ENCODE measurements at places on chromosomes 16 and 17.

GRCh38 chr16:31428279-31428597 lies at the start of gene COX6A2:
TSS of gene COX6A2 (minus strand) at chr16:31428360. CDS start at chr16:31428325, 35 bp downstream.
- DNase-seq: no peak

DNA sequence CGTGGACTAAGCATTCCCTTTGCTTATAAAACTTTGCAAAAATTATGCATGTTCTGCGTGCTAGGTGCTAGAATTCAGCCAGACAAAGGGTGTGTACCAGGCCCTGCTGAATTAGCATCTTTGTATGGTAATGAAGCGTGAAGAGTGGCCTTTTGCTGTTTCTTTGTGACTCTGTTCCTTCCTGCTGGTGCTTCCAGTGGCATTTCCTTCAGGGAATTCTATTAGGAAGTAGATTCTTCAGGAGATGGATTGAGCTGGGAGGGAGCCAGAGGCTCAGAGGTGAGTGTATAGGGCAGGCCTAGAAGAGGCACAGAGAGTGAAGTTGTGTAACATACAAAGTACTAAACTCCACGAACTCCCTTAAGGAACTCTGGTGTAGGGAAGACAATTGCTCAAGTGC lies 73.9 kb upstream of the ASIC2 start:
- no peak for DNase-seq

GRCh38 chr16:87273471-87274030 lies 43.6 kb downstream of the C16orf95 start:
- DNase-seq: no peak

DNA sequence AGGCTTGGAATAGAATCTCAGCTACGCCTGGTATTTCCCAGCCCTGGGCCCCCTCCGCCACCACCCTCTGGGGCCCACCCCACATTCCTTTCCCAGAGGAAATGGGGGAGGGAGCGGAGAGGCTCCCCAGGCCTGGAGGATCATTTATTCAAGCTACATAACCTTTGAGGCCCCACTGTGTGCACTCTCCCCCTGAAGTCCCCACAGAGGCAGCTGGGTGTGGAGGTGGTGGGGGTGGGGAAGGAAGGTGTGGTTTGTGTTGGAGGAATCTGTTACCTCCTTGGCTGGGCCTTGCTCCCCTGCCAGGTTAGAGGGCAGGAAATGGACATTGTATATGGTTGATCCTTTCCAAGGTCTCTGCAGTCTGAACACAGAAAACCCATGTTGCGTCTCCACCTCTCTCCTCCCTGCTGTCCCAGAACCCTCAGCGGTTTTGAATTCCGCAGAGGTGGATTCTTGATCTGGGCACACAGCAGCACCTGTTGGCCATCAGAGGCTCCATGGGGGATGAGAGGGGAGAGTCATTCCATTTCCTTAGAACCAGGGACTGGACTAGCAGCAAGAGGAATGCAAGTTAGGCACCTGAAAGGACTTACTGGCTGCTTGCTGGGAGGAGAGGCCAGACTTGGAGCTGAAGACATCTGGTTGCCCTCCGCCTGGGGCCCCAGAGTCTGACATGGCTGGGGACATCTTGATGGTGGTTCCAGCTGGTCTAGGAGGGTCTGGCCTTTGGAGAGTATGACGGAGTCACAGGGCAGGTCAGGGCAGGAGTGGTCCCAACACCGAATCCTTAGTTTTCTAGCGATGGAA lies 23.0 kb downstream of the ARHGAP23 start:
- peak; percentile 95 for DNase-seq

GRCh38 chr17:69722518-69722917 lies 308.0 kb downstream of the MAP2K6 start:
- no peak for DNase-seq

DNA sequence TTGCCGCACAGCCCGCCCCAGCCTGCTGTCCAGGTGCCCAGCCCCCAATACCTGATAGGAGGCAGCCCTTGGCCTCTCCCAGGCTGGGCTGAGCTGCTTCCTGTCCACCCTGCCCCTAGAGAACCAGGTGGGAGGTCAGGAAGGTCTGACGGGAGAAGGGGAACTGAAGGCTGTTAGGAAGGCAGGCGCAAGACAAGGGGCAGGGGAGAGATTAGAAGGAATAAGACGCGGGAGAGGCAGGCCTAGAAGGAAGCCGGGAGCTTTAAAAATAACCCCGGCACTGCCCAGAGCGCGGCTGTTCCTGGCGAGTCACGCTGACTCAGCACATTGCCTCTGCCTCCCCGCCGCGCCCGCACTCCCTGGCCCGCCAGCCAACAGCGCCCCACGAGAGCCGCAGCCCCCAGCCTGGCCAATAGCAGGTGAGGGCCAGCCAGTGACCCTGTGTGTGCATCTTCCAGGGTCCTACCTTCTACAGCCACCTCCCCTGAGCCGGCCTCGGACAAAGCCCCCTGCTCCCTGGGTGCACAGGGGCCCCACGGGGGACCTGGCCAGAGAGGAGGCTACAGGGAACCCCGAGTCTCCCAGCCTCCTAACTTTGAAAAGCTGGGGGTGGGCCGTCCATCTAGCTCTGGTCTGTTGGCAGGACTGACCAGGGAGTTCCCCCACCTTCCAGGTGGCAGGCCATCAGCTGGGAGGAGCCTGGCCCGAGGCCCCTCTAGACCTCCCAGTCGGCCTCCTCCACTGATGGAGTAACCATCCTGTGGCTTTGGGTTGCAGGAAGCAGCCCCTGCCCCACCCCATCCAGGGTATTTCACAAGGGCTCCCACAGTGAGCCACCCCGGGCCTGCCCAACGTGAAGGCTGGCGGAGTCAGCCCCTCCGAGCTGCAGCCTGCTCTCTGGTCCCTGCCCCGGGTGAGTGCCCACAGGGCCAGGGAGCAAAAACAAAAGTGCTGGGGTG lies 4.0 kb downstream of the MAFG start:
- DNase-seq: peak; percentile 81

DNA sequence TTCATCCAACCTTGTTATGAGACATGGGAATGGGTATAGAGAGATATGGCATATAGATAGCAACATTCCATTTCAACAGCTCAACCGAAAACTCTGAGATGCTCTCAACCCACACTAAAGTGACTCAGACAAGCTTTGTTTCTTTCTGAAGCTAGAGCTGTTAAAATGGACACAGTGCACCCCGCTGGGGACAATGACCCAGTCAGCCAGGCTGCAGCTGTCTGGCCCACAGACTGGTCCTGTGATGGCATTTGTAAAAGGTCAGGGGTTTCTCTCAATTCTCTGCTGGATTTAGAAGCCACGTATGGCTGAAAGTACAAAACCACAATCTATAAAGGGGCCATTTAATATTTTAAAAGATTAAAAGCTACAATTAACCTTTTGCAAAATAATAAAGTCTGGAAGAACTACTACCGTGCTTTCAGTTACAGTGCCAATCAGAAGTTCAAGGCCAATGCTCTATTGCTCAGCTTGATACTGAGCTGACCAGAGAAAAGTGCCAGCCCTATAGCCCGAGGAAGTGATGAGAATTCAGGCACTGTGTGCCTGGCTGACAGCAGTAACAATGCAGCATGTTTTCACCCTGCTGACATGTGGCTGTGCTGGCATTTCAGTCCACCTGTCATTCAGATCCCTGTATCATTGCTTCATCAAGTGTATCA lies 60.2 kb downstream of the TEX2 start:
- DNase-seq: peak; percentile 89

DNA sequence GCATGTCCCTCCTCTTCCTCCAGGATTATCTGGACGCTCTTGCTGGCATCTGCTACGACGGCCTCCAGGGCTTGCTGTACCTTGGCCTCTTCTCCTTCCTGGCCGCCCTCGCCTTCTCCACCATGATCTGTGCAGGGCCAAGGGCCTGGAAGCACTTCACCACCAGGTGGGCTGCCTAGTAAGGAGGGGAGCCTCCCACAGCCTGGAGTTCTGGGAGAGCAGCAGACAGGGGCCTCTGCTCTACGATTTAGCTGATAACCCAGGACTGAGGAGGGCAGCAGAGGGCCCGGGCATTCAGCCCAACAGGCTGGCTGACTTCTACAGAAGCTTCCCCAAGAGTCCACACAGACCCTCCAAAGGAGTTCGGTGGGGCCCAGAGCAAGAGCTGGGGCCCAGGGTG lies 21.8 kb upstream of the DNAI2 start:
- no peak for DNase-seq

GRCh38 chr17:27585792-27586191 lies 45.2 kb upstream of the LGALS9 start:
- DNase-seq: no peak

DNA sequence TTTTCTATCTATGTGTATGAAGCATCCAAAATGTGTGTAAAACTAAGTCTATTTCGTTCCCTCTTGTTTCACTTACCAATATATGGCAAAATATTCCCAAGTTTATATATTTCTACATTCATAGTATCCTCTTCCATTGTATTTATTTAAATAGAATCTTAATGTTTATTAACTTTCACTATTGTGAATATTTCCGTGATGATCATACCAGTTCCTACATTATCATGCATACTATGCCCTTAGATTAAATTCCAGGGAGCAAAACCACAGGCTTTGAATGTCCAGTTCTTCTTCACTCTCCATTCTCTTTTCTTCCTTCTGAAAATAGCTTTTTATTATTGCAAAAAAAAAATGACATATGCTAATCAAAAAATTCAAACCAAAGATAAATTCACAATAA lies 4.0 kb downstream of the MAP2K6 start:
- no peak for DNase-seq

GRCh38 chr17:78113804-78114785 lies 14.5 kb downstream of the TMC6 start:
- DNase-seq: no peak

GRCh38 chr17:73267648-73268537 lies 6.2 kb upstream of the CPSF4L start:
- no peak for DNase-seq

DNA sequence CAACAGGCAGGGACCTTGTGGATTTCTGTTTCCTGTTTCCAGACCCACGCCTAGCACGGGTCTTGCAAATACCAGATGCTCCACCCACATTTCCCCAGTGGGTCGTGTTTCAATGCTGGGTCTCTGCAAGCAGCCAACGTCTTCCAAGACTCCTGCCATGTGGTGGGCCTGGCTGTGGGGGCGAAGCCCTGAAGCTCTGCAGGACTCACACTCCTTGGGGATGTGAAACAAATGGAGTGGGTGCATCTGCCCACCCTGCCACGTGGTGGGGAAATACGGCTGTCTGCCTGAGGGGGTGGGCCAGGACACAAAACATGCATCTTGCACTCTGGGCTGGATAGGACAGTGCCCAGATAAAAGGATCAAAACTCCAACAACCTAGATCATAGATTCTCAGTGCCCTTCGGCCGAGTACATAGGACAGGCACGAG lies 32.6 kb downstream of the FA2H start:
- DNase-seq: peak; percentile 29
